Gastrocnemius medialis (tissue), 4 donors: ENCODE measurements at places on chromosomes 1 and 21. TPM values are rescaled to one million over a fixed set of nuclear protein-coding genes. Genes with fewer than 3 reads are reported as not detected.

- no peak overlapping the region for H3K4me3 ChIP-seq
- H3K36me3 ChIP-seq = no peaks in the 10 kb centered on the region
- no peaks in the 10 kb centered on the region for H3K27me3 ChIP-seq
- H3K27ac ChIP-seq = no peak overlapping the region
Measured at GRCh38 chr1:236893626-236894545, 98.8 kb downstream of the MTR start.

DNA sequence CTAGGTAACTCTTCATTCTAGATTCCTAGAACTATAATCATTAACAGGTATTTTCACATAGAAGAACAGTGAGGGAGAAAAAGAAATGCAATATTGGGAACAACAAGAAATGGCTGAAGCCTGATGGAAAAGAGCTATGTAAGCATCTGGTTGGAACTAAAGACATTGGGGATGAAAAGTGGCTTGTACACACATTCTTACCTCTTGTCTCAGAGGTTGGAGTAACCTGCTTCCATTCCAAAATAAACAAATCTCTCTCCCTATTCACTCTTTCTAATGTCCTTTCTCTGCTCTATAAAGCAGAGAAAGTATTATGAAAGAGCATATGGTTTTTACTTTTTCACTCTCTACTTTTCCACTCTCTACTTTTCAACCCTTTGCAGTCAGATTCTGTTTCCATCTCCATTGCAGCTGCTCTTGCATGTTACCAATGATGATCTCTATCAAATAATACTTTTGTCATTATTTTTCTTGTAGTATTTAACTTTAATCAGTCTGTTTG, 37.5 kb downstream of the CMPK1 start:
- H3K4me1 ChIP-seq = no peaks in the 10 kb centered on the region
- H3K27ac ChIP-seq = no peak overlapping the region
- no peak overlapping the region for H3K4me3 ChIP-seq
- peaks cover 7% of the 10 kb centered on the region for H3K36me3 ChIP-seq
- no peaks in the 10 kb centered on the region for H3K27me3 ChIP-seq
- DNase-seq = no peak

RSPH1 gene
- not detected for total RNA-seq

- no peak overlapping the region for H3K4me3 ChIP-seq
- no peaks in the 10 kb centered on the region for H3K27me3 ChIP-seq
- no peaks in the 10 kb centered on the region for H3K36me3 ChIP-seq
Measured at GRCh38 chr1:33608825-33609400, 136.5 kb downstream of the ZSCAN20 start.

GRCh38 chr1:48932366-48932765, 155.7 kb upstream of the BEND5 start:
- H3K4me1 ChIP-seq = no peaks in the 10 kb centered on the region
- no peak overlapping the region for H3K27ac ChIP-seq
- no peak for DNase-seq
- no peak overlapping the region for H3K4me3 ChIP-seq
- no peaks in the 10 kb centered on the region for H3K27me3 ChIP-seq
- no peaks in the 10 kb centered on the region for H3K36me3 ChIP-seq

GRCh38 chr1:1994536-1994935, 9.1 kb downstream of the CFAP74 start:
- no peak overlapping the region for H3K27ac ChIP-seq
- H3K36me3 ChIP-seq = no peaks in the 10 kb centered on the region
- peaks cover 39% of the 10 kb centered on the region for H3K27me3 ChIP-seq
- no peak overlapping the region for H3K4me3 ChIP-seq
- DNase-seq = no peak
- no peaks in the 10 kb centered on the region for H3K4me1 ChIP-seq

- H3K4me1 ChIP-seq = no peaks in the 10 kb centered on the region
- H3K27me3 ChIP-seq = no peaks in the 10 kb centered on the region
- DNase-seq = no peak
- no peak overlapping the region for H3K4me3 ChIP-seq
- H3K27ac ChIP-seq = no peak overlapping the region
- H3K36me3 ChIP-seq = no peaks in the 10 kb centered on the region
Measured at GRCh38 chr1:84704872-84705417, 14.7 kb upstream of the SSX2IP start.

TIE1 gene
- total RNA-seq = 15.9 TPM

GRCh38 chr1:9371391-9371935, 78.8 kb downstream of the SPSB1 start:
- no peaks in the 10 kb centered on the region for H3K27me3 ChIP-seq
- peak overlapping the region; percentile 69 for H3K27ac ChIP-seq
- peaks cover 17% of the 10 kb centered on the region for H3K4me1 ChIP-seq
- peaks cover 9% of the 10 kb centered on the region for H3K36me3 ChIP-seq
- peak; percentile 46 for DNase-seq
- no peak overlapping the region for H3K4me3 ChIP-seq

DNA sequence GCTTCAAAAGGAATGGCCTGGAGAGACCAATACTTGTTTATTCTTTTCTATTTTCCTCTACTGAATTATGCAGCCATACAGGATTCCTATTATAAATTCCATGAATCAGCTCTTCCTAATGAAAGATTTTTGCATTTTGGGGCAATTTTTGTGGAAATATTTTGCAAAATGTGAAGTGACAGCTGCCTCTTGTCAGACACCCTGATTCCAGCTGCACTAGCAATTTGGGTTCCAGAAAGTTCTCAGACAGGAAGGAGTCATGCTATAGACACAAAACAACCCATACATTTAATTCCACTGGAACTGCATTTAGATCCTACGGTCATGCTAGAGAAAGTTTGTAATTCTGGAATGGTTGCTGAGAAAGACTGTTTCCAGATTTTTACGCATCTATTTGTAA, 119.5 kb downstream of the XCL2 start:
- H3K4me3 ChIP-seq = no peak overlapping the region
- H3K27me3 ChIP-seq = no peaks in the 10 kb centered on the region
- no peaks in the 10 kb centered on the region for H3K36me3 ChIP-seq
- peaks cover 22% of the 10 kb centered on the region for H3K4me1 ChIP-seq

RCAN3 gene
- 2.1 TPM for total RNA-seq

DNA sequence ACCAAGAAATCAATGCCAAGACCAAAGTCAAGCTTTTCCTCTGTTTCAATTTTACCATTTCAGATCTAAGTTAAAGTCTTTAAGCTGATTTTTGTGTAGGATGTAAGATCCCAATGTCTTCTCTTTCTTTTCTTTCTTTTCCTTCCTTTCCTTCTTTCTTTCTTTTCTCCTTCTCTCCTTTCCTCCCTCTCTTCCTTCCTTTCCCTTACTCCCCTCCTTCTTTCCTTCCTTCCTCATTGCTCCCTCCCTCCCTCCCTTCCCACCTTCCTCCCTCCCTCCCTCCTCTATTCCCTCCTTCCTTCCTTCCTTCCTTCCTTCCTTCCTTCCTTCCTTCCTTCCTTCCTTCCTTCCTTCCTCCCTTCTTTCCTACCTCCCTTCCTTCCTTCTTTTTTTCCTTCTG, 197.5 kb downstream of the KCNT2 start:
- H3K4me1 ChIP-seq = no peaks in the 10 kb centered on the region
- H3K36me3 ChIP-seq = no peaks in the 10 kb centered on the region
- no peak for DNase-seq
- no peak overlapping the region for H3K27ac ChIP-seq

RGS1 gene
- 4.9 TPM for total RNA-seq

OLIG2 gene
- not detected for total RNA-seq

DNA sequence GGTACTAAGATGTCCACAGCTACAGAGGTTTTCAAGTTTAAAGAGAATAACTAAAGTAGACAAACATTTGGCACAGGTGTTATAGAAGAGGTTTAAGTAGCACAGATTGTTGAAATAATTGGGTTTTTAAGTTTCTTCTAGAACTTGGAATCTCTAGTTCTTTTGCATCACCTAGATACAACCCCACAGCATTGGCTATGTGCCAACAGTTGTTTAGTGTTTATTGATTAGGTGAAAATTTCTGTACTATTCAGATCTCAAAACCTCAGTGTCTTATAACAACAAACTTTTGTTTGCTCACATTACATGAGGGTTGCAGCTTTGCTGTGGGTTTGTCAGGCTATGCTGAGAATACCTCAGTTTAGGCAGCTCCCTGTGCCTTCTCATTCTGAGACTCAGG, 162.5 kb downstream of the TBX15 start:
- H3K27ac ChIP-seq = no peak overlapping the region
- H3K36me3 ChIP-seq = no peaks in the 10 kb centered on the region
- H3K4me3 ChIP-seq = no peak overlapping the region
- H3K27me3 ChIP-seq = no peaks in the 10 kb centered on the region
- no peaks in the 10 kb centered on the region for H3K4me1 ChIP-seq
